ENCODE measurements at places on chromosomes 3 and 15.

DNA sequence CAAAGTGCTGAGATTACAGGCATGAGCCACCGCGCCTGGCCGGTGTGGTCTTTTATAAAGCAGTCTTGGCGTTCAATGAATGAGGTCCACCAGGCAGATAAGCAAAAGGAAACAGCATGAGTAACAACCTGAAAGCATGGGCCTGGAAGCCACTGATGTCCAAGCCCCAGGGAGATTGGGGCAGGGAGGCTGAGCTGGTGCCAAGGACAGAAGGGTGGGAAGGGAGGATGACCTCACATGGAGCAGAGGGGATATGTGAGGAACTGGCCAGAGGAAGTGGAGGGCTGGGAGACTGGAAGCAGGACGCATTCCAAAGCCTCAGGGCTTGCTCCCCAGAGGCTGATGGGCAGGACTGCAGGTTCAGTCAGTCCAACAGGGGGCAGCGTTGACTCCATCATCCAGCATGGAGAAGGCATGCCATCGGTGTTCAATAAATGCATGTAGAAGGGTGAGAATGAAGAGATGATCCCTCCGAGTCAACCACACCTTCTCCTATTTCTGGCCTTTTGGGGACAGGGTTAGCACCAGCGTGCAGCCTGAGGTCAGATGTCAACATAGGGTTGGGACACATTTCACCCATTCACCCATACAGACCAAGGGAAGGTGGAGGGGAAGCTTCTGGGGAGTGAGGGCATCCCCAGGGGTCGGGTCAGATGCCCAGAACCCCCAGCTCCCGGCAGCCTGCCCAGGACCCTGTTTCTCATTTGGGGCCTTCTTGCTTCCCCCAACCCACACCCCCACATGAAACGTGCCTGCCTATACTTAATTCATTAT, 14.8 kb downstream of the MYL3 start:
- DNase-seq = peak; percentile 81

- DNase-seq = no peak
These were observed 224.0 kb downstream of the TBC1D5 start for GRCh38 chr3:17518189-17519059.

DNA sequence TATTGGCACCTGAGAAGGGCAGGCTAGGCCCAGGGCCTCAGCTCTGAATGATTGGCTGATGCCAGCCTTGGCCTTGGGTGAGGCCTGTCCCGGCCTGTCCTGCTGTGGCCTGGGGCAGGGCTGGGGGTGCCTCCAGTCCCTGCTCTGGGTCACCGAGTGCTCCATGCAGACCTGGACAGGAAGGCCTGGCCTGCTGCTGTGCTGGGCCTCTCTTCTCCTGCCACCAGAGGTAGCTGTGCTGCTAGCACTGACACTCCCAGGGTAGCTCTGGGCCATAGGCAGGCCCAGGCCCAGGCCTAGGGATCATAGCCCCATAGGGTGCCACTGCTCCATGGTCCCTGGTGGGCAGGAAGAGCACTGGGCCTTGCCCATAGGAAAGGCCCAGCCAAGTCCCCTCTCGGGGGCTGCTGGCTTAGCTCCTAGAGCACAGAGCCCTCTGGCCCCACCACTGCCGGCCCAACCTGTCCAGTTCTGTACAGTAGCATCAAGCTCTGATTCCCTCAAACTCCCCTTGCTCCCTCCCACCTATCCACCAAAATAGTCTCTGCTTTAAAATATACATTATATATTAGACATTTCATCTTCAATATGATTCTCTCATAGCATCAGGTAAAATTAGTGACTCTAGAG, 18.2 kb downstream of the ABTB1 start:
- peak; percentile 34 for DNase-seq

DNA sequence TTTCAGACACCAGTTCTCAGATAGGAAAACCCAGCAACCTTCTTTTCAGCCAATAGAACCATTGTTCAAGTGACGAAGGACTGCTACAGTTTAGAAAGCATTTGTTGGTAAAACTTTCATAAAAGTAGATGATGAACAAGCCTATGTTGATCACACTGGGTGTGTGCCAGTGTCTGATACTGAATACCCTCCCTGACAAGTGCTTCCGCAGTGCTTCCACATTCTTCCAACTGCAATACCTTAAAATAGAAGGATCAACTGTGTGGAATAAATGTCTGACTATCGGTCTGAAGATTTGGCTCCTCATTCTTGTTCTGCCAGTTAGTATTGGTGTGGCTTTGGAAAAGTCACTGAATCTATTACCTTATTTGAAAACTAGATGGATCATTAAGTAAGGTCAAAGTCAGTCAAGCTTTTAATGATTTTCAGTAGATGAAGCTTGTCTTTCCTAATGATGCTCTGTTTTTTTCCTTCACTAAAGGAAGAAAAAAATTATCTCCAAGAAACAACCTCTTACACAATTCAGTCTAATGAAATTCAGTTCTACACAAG, 479.4 kb upstream of the CBLB start:
- DNase-seq = no peak

GRCh38 chr3:66248641-66249040, 27.8 kb downstream of the SLC25A26 start:
- no peak for DNase-seq

GRCh38 chr3:137335478-137335877, 377.7 kb downstream of the IL20RB start:
- no peak for DNase-seq

GRCh38 chr3:976006-976405, 116.8 kb upstream of the CNTN6 start:
- no peak for DNase-seq

DNA sequence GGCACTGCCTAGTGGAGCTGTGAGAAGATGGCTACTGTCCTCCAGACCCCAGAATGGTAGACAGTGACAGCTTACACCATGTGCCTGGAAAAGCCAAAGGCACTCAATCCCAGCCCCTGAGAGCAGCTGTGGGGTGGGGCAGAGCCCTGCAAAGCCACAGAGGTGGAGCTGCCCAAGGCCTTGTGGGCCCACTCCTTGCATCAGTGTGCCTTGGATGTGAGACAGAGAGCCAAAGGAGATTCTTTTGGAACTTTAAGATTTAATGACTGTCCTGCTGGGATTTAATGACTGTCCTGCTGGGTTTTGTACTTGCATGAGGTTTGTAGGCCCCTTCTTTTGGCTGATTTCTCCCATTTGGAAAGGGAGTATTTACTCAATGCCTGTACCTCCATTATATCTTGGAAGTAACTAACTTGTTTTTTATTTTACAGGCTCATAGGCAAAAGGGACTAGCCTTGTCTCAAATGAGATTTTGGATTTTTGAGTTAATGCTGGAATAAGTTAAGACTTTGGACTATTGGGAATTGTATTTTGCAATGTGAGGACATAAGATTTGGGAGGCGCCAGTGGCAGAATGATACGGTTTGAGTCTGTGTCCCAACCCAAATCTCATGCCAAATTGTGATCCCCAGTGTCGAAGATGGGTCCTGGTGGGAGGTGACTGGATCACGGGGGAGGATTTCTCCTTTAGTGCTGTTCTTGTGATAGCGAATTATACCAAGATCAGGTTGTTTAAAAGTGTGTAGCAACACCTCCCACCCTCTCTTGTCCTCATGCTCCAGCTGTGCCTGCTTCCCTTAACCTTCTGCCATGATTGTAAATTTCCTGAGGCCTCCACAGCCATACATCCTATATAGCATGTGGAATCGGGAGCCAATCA, 80.4 kb downstream of the MYO5A start:
- DNase-seq = no peak

GRCh38 chr3:119304201-119304713, 10.1 kb downstream of the ARHGAP31 start:
- DNase-seq = no peak

DNA sequence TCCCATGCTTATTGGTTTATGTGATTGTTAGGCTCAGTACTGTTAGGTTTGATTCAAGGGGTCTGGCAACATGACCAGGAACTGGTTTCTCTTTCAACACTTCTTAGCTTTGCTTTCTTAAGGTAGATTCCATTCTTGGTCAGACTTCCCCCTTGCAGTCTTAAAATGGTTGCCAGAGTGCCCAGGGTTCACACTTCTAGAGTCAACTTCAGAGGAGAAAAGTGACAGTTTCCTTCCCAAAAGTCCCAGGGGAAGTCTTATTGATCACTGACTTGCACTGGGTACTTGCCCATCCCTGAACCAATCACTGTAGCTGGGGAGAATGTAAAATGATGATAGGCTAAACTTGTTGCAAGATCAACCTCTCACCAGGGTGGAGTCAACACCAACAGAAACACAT, 14.1 kb downstream of the MGLL start:
- no peak for DNase-seq

Data from 8988T (cell line).